ENCODE measurements at places on chromosomes 2 and 18. TPM values are rescaled to one million over a fixed set of nuclear protein-coding genes. Genes with fewer than 3 reads are reported as not detected.
A peak's percentile ranks its signal among the peaks of the same experiment; 100 is the strongest.

DNA sequence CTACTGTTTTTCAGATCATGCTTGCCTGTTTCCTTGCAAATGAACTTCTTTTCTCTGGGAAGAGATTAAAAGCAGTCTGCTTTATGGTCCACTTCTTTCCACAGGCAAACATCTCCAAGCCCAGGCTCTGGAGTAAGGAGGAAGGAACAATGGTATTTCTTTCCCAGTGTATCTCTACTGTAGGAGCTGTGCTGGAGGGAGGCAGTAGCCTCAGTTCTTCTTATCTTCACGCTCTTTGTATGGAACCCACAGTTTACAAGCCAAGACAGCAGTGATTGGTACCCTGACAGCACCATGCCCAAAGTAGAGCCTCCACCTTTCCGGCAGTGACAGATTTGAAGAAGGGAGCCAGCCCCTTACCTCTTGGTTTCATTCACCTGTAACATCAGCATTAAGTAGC, 35.2 kb downstream of the SPOPL start:
- DNase-seq = no peak
- no peaks in the 10 kb centered on the region for H3K4me1 ChIP-seq
- H3K27ac ChIP-seq = no peak overlapping the region
- H3K36me3 ChIP-seq = no peaks in the 10 kb centered on the region
- H3K4me3 ChIP-seq = no peak overlapping the region

- no peak overlapping the region for H3K27ac ChIP-seq
- no peaks in the 10 kb centered on the region for H3K27me3 ChIP-seq
- H3K4me1 ChIP-seq = no peaks in the 10 kb centered on the region
These were observed 66.5 kb downstream of the EPG5 start for GRCh38 chr18:45900623-45901022.

DNA sequence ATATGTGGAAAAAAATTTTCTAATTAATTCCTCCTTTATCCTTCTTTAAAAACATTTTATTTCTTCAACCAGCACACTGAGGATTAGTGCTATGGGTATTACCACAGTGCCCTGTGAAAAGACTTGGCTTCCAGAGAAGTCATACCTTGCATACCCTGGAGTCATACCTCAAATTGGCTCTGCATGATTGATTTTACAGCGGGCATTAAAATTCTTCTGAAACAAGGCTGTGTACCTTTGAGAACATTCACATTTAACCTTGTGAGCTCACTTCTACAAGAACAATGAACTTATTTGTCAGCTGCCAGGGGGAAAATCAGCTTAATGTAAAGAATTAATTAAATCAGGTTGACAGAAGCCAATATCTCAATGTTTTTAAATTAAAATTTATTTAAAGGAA, 44.6 kb downstream of the SLC35F5 start:
- H3K4me3 ChIP-seq = no peak overlapping the region
- no peaks in the 10 kb centered on the region for H3K4me1 ChIP-seq
- no peak for DNase-seq
- no peaks in the 10 kb centered on the region for H3K27me3 ChIP-seq
- H3K36me3 ChIP-seq = peaks cover 20% of the 10 kb centered on the region

GRCh38 chr2:234788381-234788780, 163.4 kb upstream of the SH3BP4 start:
- no peak for DNase-seq
- H3K27ac ChIP-seq = no peak overlapping the region
- no peaks in the 10 kb centered on the region for H3K4me1 ChIP-seq
- no peaks in the 10 kb centered on the region for H3K27me3 ChIP-seq
- no peaks in the 10 kb centered on the region for H3K36me3 ChIP-seq
- H3K4me3 ChIP-seq = no peak overlapping the region

DNA sequence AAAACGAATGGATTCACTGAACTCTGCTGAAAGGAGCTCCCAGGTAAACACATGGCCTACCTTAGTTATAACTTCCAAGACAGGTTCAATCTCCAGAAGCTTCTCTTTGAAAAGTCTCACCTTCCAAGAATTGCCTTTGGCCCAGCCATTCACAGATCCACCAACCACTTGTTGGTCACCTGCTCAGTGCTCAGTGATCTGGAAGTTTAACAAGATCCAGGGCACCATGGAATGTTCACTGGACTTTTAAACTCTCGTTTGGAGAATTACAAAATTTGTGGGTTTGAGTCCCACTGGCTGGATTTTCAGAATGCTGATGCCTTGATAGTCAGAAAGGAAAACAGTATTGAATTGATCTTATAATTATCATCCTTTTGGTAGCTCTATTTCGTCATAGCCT, 9.4 kb downstream of the GPR39 start:
- H3K4me1 ChIP-seq = no peaks in the 10 kb centered on the region
- H3K36me3 ChIP-seq = no peaks in the 10 kb centered on the region
- H3K27ac ChIP-seq = no peak overlapping the region
- no peaks in the 10 kb centered on the region for H3K27me3 ChIP-seq
- no peak overlapping the region for H3K4me3 ChIP-seq

- H3K27me3 ChIP-seq = no peaks in the 10 kb centered on the region
- no peak for DNase-seq
These were observed 84.4 kb downstream of the EIPR1 start for GRCh38 chr2:3293221-3293620.

- no peaks in the 10 kb centered on the region for H3K36me3 ChIP-seq
- no peak overlapping the region for H3K27ac ChIP-seq
- no peak overlapping the region for H3K4me3 ChIP-seq
- no peaks in the 10 kb centered on the region for H3K27me3 ChIP-seq
- DNase-seq = peak; percentile 21
These were observed 9.8 kb downstream of the ARHGAP25 start for GRCh38 chr2:68744366-68744912.

DNA sequence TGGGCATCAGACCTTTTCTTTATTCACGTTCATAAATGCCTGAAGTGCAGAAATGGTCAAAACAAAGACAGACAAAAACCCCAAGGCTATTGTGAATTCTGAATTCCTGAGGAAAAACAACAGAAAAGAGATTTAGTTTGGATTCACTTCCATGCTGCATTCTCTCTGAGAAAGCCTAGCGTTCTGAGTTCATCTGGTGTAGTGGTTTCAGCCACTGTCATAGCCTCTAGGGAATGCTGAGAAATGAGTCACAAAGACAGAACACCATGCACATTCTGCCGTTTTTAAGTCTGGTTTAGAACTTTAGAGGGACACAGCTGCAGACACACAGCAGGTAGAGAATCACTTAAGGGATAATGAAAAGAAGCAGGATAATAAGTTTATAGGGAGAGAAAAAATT, 93.8 kb downstream of the LRP1B start:
- DNase-seq = no peak
- H3K4me1 ChIP-seq = no peaks in the 10 kb centered on the region
- H3K27ac ChIP-seq = no peak overlapping the region

Gene TANC1
- total RNA-seq = 58.9 TPM

Gene HTRA2
- total RNA-seq = 27.3 TPM

Gene RAPGEF4
- 6.2 TPM for total RNA-seq

Gene MALT1
- total RNA-seq = 9.9 TPM

Gene EVA1A
- total RNA-seq = 0.47 TPM
